SK-MEL-5 (cell line): ENCODE measurements at places on chromosomes 5 and 9.

DNA sequence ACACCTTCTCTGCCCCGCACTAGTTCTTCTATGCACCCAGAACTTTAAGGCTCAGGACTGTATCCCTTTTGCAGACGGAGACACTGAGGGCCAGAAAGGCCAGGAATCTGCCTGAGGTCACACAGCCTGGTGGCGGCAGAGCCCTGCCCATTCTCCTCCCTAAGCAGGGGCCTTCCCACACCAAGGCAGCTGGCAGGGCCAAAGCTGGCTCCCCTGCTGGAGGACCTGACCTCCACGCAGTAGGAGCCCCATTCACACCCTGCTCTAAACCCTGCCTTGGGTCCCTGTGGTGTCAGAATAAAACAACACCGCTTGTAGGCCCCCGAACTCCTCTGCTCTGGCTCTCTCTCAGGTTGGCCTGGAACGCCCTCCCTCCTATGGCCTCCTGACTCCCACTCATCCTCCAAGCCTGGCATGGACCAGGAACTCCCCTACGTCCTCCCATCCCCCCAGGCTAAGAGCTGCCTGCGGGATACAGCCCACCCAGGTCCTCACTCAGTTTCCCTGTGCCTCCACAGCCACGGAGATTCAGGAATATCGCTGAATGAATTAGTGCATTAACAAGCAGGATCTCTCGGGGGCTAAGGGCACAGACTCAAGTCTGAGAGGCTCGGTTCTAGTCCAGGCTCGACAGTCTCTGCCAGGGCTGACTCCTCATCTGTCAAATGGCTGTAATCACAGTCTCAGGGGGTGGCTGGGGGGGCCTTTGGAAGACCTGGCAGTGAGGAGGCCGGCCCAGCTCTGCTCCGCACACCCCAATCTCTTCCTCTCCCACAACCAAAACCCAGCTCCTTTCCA, 2.8 kb downstream of the ST6GALNAC6 start:
- no peak for DNase-seq

- no peak for DNase-seq
Measured at GRCh38 chr9:127530206-127530941, 79.1 kb downstream of the LRSAM1 start.

DNA sequence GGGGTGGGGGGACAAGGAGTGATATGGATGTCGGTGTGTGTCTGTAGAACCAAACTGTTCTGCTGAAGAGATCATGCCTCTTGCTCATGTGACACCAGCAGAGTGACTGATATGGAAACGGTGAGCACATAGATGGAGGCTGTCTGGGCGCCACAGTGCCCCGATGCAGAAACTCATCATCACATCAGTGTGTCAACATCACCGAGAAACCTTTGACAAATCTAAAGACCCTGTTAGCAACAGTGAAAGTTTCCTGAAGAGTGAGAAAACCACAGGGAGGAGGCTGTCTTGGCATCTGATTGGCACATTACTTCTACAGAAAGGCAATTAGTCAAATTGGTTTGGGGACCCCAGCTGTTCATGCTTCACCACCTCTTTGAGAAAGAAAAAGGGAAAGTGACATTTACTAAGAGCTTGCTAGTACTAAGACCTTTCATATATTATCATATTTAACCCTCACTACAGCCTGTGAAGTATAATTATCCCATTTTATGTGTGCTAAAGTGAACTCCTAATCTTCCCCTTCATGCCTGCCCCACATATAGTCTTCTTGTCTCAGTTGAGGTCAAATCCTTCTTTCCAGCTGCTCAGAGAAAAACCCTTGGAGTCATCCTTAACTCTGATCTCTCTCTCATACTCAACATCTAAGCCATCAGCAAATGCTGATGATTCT, 25.6 kb downstream of the CSF2 start:
- DNase-seq, result no peak

DNA sequence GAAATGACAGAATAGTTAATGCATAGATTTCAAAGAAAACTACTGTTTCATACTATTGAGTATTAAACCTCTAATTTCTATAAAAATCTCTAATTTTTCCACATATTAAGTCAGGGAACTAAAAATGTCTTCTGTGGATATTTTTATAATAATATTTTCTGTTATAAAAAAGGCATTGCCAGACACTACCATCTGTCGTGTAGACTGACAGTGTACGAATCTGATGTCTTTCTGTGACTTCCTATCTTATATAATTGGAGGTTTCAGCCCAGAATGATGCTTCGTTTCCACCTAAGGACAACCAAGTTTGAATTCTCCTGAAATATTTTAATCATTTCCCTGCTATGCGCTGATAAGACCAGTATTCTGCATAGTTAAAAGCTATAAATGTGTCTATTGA, 456.6 kb upstream of the ARRDC3 start:
- no peak for DNase-seq

GRCh38 chr9:77215874-77216273, 38.5 kb downstream of the VPS13A start:
- peak; percentile 53 for DNase-seq

DNA sequence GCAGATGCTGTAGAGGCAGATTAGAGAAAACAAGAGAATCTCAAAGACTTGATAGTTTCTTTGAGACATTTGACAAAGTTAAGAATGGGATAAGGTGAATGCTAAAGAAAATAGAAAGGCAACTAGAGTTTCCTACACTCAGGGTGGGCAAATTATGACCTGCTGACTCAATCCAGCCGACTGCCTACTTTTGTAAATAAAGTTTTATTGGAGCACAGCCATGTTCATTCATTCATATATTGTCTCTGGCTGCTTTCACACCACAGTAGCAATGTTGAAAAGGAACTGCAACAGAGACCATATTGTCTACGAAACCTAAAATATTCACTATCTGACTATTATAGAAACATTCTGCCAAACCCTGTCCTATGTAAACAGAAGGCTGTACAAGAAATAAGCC, 37.6 kb upstream of the TARS1 start:
- no peak for DNase-seq

GRCh38 chr5:149403923-149404745, 25.0 kb upstream of the IL17B start:
- no peak for DNase-seq
